CD4-positive, alpha-beta T cell treated with Interleukin-6 at 100 ng/mL for 8 hours (primary cell): ENCODE measurements at places on chromosomes 11 and 22.
A peak's percentile ranks its signal among the peaks of the same experiment; 100 is the strongest.

DNA sequence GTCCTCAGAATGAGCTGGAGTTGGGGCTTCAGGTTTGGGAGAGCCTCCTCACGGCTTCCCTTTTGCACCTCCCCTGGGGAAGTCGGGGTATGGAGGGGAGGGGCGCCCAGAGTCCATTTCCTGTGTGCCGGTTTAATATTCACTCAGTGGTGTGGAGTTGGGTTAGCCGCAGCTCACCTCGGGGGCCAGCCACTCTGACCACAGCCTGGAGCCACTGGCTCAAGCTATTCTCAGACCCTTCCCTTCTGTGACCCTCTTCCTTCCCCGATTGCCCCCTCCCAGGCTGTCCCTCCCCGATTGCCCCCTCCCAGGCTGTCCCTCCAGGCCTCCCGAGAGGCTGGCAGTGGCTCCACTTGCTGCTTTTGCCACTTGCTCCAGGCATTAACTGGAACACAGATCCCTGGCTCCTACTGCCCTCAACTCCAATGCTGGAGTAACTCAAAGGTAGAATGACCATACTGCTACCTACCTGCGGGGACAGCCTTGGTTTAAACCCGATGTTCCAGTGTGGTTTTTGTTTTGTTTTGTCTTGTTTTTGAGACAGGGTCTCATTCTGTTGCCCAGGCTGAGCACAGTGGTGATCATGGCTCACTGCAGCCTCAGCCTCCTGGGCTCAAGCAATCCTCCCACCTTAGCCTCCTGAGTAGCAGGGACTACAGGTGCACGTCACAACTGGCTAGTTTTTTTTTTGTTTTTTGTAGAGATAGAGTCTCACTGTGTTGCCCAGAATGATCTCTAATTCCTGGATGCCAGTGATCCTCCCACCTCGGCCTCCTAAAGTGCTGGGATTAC is 29.3 kb downstream of the RPUSD4 start:
- no peak for DNase-seq

DNA sequence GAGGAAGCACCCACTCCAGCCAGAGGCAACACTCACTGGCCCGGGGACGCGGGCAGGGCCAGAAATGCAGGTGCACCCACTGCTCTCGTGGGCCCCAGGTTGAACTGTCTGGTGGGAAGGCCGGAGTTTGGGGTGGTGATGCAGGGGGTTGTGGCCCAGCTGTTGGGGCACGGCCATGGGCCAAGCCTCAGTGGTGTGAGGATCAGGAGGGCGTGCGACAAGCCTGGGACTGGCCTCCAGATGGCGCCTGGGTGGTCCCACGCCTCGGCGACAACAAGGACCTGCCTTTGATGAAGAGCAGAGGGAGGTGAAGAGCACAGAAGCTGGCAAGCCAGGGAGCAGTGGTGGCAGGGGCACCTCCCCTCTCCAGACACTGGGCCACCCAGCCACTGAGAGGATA is 240.8 kb downstream of the BRD1 start:
- DNase-seq, result no peak

DNA sequence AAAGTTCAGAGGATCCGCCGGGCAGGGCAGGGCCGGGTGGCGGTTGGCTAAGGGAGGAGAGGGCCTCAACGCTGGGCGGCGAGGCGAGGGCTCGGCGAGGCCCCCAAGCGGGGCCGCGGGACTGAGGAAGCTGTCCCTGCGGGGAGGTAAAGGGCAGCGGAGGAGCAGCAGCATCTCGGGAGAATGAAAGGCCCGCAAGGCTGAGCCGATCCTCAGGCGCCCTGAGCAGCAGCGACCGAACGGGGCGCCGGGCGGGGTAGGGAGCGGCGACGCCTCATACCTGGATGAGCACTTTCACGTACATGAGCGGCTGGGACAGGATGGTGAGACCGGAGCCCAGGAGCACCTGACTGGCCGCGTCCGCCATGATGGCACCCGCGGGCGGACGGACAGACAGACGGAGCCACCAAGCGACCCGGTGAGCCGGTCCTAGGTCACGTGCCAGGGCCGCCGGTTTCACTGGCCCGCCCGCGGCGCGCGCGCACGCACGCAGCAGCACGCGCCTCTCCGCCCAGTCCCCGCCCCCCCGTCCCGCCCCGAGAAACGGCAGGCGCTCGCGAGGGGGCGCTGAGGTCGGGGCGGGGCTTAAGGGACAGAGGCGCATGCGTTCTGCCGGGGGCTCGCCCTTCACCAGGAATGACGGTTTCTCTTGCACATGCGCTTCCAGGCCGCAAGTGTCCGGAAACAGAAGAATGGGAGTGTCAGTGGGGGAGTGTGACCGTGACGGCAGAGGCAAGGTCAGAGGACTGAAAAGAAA is at the start of gene MTCH2:
MTCH2 (minus strand) TSS at position 461 of the 757 bp plus-strand sequence; CDS start at position 367, 94 bp downstream.
- DNase-seq, result peak; percentile 96

GRCh38 chr22:49566693-49567092 is 261.0 kb downstream of the BRD1 start:
- no peak for DNase-seq

DNA sequence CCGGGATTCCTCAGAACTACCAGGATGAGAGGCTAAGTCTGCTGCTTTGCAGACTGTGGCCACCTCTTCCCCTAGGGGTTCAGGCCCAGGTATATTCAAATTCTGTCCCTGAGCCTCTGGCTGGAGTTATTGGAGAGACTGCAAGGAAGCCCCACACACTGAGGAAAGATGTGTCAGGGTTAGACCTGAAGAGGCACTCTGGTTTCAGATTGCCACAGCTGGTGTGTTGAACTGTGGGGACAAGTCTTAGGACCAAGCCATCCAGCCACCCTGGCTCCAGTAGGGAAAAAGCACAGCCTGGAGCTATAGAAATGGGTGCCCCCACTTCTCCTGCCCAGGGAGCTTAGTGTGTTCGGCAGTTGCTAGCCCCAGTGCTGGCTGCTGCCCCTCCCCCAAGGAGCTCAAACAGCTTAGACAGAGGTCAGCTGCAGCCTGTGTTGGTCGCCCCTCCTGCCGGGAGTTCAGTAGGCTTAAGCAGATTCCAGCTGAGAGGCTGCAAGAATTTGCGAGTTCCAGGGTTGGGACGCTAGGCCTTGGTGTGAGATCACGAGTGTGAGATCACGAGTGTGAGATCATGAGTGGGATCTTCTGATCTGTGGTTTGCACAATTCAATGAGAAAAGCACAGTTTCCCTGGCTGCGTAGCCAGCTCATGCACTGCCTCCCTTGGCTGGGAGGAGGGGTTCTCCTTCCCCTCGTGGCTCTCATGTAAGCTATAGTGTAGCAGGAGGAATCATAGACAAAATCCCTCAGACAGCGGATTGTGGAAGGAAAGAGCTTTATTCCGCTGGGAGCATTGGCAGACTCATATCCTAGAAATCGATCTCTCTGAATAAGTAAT is 552.1 kb upstream of the CHORDC1 start:
- DNase-seq, result no peak

GRCh38 chr11:26665036-26665435 is 56.8 kb downstream of the SLC5A12 start:
- no peak for DNase-seq

DNA sequence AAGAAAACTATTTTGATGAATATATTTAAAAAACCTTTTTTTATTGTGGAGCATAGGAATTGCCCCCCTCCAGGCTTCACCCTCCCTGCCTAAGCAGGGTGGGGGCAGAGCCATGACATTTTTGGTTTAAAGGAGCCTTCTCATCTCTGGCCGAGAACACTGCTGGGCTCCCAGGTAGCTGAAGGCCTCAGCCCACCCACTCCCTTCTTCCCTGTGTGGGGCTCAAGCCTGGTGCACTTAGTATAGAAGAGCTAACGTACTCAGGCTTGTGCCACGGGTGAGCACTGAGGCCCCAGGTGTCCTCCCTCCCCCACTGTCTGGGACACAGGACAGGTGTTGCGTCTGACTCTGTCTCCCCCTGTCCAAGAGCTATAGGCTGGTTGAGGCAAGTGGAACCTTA is 2.2 kb upstream of the IL18BP start:
- DNase-seq, result no peak

DNA sequence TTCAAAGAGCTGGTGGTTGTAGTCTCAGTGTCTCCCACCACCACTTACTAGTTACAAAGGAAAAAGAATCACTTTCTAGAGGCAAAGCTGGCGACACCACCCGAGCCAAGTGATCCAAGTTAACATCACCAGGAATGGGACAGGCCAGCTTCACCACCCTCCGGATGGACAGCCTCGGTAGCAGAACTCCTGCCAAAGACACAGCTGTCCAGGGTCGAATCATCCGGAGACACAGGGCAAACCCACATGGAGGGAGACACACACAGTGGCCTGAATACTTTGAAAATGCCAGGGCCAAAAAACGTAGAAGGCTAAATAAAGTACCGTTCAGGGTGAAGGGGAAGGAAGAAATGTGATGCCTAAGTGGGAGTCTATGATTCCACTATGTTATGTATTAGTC is 33.1 kb downstream of the KCNQ1 start:
- no peak for DNase-seq

DNA sequence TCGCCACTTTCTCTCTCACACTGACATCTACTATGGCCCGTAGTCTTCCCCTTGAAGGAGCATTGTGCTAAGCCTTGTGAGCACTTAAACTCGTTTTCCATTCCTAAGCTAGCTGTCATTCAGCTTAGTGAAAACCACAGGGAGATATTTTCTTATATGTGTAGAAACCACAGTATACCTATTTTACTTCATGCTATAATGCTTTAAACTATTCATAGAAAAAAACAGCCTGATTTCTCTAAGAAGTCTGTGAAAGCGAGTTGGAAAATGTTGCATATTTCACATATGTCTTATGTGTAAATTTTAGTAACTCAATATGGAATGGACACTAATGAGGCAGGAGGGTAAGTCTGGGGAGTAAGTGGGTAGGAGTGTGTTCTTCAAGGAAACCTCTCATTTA is 194.3 kb upstream of the CTSC start:
- no peak for DNase-seq

GRCh38 chr22:37943136-37943824 is 10.1 kb downstream of the C22orf23 start:
- no peak for DNase-seq

DNA sequence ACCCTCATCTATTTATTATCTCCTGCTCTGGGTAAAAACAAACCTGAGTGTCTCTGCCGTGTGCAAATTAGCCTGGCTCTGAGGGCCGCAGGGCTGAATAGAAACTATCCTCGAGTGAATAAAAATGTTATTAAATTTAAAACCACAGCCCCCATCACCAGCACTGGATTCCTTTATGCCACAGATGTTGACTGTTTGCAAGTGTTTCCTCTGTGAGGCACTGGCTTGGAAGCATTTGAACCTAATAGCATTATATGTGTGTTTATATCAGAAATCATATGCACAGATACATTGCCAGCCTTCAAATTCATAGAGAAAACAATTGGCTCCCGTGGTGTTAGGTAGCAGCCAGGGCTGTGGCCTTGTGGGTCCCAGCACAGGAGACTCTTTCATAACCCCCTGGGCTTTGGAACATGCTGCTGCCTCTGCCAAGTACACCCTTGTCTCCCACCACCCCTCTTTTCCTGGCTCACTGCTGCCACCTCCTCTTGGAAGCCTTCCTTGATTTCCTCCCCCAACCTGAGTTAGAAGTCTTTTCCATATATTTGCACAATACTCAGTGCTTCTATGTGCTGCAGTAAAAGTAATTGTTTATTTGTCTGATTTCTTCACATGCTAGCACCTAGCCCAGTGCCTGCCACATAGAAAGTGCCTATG is 294.4 kb downstream of the DDX10 start:
- no peak for DNase-seq

- no peak for DNase-seq
Observed at GRCh38 chr22:24380220-24380904, 47.0 kb upstream of the ADORA2A start.

- DNase-seq, result no peak
Observed at GRCh38 chr11:30594646-30595411, 8.7 kb upstream of the MPPED2 start.

DNA sequence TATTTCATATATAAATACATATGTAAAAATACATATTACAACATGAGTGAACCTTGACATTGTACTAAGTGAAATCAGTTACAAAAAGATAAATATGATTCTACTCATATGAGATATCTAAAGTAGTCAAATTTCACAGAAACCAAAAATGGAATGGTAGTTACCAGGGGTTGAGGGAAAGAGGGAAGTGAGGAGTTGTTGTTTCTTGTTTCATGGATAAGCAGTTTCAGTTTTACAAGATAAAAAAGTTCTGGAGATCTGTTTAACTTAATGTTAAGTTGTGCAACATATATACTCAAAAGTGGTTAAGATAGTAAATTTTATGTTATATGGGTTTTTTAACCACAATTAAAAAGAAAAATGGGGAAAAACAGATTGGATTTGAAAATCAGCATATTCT is 107.7 kb downstream of the ELP4 start:
- no peak for DNase-seq

- DNase-seq, result no peak
Observed at GRCh38 chr11:130121445-130121978, 38.1 kb upstream of the ST14 start.

- DNase-seq, result no peak
Observed at GRCh38 chr11:8713760-8714454, 31.3 kb downstream of the RPL27A start.

DNA sequence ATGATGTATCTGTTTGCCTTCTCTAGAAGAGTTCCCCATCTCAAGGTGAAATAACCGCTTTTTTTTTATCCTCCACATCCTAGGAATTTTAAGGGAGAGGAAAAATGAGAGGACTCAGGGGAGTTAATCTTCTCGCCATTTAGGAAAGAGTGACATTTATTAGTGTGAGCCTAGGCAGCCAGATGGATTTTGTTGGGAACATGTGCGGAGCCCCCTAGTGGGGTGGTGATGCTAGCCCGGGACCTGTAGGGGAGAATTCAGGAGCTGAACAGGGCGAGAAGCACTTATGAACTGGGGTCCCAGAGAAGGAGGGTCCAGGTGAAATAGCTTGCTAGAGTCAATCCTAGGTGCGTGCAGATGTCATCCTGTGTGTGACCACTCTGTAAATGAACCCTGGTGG is 10.7 kb downstream of the IL17RA start:
- no peak for DNase-seq

DNA sequence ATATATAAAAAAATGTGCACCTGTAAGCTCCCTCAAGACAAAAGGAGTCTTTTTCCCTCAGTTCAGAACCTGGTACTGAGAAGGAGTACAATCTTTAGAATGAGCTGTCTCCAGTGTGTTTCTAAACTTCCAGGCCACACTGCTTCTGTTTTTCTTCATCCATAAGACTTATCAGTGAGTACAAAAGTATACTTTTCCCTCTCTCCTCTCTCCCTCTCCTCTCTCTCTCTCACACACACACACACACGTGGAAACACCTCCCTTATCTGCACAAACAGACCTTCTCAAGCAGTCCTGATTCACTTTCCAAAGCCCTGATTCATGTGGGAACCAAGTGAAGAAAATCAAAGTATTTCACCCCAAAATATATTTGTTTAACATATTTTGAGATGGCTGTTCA is 220.7 kb upstream of the UBASH3B start:
- DNase-seq, result no peak

- no peak for DNase-seq
Observed at GRCh38 chr11:121595717-121596161, 143.0 kb upstream of the SORL1-AS1 start.
